Fibroblast of skin of scalp (primary cell): ENCODE measurements at places on chromosomes 3 and 15.

GRCh38 chr15:43229977-43230376 lies 9.2 kb upstream of the EPB42 start:
- no peak for DNase-seq

DNA sequence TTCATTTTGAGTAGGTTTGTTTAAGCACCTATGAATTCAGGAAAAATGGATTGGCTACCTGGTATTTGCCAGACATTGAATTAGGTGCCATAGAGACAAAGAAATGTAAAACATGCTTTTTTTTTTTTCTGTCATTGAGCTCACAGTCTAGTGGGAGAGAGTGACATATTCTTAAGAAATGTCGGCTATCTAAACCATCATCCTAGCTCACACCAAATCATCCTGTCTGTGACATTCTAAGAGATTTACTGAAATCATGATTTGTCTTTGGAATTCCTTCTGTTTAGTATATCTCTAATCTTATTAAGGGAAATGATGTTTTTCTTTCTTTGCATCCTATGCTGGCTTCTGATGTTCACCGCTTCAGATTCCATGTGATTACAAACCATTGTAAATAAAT lies 59.5 kb upstream of the STXBP5L start:
- DNase-seq, result no peak

- peak; percentile 80 for DNase-seq
Measured at GRCh38 chr15:67146875-67147381, 81.5 kb downstream of the SMAD3 start.

DNA sequence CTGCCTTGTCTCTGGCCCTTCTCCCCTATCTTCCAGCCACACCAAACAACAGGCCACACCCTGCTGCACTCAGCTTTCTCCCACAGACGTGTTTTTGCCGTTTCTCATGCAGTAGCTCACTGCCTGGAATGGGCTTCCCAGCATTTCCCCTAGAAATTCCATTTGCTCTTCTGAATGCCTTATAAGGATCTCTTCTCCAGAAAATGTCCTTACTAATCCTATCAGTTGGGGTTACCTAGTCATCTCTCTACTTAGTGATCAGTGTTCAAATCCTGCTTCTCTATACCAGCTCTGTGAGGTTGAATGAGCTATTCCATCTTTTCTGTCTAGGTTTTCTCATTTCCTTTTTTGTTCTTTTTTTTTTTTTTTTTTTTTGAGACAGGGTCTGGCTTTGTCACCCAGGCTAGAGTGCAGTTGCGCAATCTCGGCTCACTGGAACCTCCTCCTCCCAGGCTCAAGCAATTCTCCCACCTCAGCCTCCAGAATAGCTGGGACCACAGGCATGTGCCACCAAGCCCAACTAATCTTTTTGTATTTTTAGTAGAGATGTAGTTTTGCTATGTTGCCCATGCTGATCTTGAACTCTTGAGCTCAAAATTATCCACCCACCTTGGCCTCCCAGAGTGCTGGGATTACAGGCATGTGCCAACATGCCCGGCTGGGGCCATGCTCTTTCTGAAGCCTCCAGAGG lies 98.2 kb upstream of the CHD2 start:
- DNase-seq, result peak; percentile 98

GRCh38 chr15:69691307-69692015 lies 238.8 kb downstream of the RPLP1 start:
- no peak for DNase-seq

- peak; percentile 53 for DNase-seq
Measured at GRCh38 chr3:33883538-33883950, 85.1 kb downstream of the PDCD6IP start.

GRCh38 chr3:44359146-44359751 lies 20.7 kb downstream of the TCAIM start:
- no peak for DNase-seq

- peak; percentile 40 for DNase-seq
Measured at GRCh38 chr3:87437765-87438164, 161.4 kb upstream of the POU1F1 start.

DNA sequence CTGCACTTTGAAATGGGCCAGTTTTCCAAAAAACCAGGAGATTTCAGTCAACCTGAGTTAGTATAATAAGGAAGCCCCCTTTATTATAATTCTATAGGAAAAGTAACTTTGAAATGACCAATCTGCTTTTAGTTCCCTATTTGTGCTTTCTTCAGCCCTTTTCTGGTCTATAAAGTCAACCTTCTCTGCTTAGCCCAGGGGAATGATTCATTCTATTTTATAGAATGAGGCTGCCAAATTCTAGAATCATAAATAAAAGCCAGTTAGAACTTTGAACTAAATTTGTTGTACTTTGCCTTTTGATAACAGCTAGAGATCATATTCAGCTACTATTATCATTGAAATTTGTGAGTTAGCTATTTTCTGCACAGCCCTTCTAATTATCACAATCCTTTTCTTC lies 24.7 kb downstream of the CIP2A start:
- no peak for DNase-seq

DNA sequence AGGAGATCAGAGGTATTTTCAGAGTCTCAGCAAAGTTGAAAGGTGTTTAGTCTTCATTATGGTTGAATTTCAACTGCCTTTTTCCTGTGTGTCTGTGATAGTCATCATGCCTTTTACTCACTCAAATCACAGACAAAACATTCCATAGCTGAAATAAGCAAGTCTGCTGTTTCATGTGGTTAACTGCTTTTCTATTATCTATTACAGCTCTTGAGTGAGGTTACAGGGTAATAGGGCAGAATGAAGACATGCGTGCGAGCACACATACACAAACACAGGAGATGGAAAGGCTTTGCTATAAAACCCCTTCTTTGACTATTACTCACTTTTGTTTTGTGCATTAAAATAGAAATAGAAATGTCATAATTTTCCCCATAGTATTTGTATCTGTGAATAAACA lies 192.6 kb upstream of the RARB start:
- peak; percentile 24 for DNase-seq

DNA sequence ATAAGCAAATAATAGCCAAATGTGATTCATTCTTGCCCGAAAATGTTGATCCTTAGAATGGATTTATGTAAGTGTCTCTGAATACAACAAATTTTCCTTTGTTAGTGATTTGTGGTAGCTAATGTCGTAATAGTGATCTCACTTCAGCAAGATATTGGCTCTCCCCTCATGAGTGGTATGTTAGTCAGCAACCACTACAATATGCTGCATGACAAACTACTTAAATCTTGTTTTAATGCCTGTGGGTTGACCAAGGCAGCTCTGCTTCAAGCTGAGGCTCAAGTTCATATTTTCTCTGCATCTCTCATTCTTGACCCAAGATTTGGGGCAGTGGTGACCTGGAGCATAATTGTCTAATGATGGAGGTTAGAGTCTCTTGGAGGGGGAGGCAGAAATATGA lies 49.8 kb upstream of the GALNT15 start:
- DNase-seq, result peak; percentile 95

- DNase-seq, result peak; percentile 77
Measured at GRCh38 chr3:172040981-172041963, 1.9 kb downstream of the FNDC3B start.

GRCh38 chr3:111723293-111724215 lies 128.4 kb upstream of the ZBED2 start:
- peak; percentile 81 for DNase-seq

GRCh38 chr3:171135549-171135948 lies 109.0 kb upstream of the SLC2A2 start:
- DNase-seq, result peak; percentile 37

DNA sequence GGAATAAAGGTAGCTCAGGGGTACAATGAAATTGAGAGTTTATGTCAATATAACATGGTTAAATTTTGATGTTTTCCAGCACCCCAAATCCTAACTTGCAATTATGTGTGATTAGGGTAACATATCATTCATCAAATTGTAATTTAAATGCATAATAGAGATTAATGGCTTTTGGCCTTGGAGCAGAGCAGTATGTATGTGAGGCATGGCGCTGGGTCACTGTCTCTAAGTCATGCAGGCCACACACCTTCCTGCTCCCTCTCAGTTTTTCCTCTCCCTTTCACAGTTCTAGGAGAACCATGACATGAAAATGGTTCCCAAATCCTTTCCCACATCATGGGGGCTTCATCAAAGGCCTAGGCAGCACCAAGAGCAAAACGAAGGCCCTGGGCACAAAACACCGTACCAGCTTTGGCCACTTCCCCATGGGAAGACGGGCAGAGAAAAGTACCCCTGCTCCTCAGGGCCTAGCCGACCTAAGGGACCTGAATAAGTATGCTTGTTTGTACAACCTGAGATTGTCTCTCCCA lies 3.9 kb upstream of the SRP14 start:
- DNase-seq, result no peak
